ENCODE measurements at places on chromosomes 2 and 18. TPM values are rescaled to one million over a fixed set of nuclear protein-coding genes. Genes with fewer than 3 reads are reported as not detected.

DNA sequence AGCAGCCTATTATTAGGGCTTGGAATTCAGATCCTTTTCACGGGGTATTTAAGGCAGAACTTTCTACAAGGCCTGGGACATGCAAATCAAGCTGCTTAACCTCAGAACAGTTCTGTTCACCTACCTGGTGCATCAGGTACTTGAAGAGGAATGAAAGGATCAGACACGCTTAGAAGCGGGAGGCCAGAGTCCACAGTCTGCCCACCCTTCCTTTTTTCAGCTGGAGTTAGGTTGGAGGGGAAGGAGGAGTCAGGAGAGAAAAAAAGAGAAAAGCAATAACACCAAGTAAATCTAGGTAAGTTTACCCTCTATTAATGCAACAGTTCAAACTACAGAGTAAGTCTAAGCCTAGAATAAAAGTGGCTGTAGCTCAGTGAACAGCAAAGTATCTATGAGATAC is 58.6 kb upstream of the NFU1 start:
- DNase-seq, result no peak

GRCh38 chr2:181844551-181845290 is 46.8 kb upstream of the ITPRID2 start:
- no peak for DNase-seq

The ARHGAP15 gene
- 7.9 TPM for polyA plus RNA-seq

GRCh38 chr2:209565896-209566582 is 142.2 kb downstream of the MAP2 start:
- DNase-seq, result no peak

DNA sequence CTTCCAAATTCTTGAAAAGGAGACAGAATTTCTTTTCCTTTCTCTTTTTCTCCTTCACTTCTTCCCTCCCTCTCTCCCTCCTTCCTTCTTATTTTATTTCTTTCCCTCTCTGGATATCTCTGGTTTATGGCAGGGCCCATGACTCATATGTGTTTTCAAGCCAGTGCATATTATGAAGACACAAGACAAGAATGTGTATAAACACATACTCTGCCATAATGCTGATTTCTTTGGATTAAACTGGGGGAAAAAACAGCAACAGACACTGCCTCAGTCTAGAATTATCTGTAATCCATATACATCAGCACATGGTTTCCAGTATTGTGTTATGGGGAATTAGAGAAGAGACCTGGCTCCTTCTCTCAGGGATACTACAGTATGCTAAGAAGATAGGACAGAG is 82.8 kb upstream of the CPO start:
- DNase-seq, result no peak

- no peak for DNase-seq
These were observed 16.8 kb upstream of the CRIM1 start for GRCh38 chr2:36338827-36339145.

Measured in K562 (cell line).